ENCODE measurements at places on chromosomes 5 and 9.

- DNase-seq, result no peak
These were observed 147.1 kb upstream of the MAP1B start for GRCh38 chr5:71960195-71960594.

DNA sequence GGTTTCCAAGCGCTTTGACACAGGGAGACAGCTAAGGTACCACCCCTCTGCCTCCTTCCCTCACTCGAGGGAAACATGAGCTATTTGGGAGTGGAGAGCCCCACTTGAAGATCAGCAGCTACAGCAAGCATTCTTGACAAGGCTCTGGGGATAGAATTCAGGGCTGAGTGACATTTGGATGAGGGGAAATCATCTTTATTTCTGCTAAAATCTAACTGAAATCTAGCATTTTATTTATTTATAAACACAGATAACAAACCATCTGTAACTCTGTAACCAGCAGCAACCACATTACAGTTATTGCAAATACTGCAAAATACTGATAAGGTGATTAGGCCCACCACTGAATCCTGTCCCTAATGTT is 22.4 kb downstream of the RNF130 start:
- DNase-seq, result no peak

GRCh38 chr9:88184976-88185375 is 46.7 kb upstream of the SPATA31C2 start:
- DNase-seq, result no peak

- DNase-seq, result no peak
These were observed 129.6 kb upstream of the GRHPR start for GRCh38 chr9:37292896-37293295.

DNA sequence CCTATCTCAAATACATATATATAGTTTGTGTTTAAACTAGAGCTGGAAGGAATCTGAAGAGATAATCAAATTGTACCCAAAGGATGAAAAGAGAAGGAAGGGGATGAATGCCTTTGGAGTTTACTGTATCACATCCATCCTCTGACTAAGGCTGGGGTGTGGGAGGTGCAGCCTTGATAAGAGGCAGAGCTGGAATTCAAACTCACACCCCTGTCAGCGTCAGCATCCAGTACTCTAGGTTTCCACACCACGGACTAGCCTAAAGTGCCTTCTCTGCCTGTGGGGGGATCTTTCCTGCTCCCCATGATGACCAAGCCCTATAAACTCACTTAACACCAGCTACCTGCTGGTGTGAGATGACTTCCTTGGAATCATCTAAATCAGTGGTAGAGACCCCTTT is 48.1 kb downstream of the EPB41L4B start:
- no peak for DNase-seq

GRCh38 chr5:97417986-97418385 is 234.9 kb upstream of the RIOK2 start:
- no peak for DNase-seq

GRCh38 chr9:121372239-121373010 is 2.4 kb upstream of the STOM start:
- no peak for DNase-seq

DNA sequence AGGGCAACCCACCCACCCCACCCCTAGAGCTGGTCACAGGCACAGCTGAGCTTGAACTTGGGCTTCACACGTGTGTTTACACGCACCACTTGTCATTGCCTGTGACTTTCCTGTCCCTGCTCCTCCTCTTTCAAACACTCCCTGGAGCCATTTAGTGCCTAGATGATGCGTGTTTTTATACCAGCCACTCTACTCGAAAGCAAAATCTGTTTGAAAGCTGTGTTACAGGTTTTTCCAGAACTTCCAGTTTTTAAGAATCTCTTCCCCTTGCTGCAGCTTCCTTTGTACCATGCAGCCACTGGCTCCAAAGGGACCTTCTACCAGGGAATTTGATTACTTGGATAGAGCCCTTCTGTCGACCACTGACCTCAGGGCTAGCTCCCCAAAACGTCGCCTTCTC is 78.8 kb upstream of the SPRY4 start:
- DNase-seq, result no peak

GRCh38 chr9:22073349-22073748 is 64.2 kb upstream of the CDKN2B start:
- DNase-seq, result peak; percentile 17

DNA sequence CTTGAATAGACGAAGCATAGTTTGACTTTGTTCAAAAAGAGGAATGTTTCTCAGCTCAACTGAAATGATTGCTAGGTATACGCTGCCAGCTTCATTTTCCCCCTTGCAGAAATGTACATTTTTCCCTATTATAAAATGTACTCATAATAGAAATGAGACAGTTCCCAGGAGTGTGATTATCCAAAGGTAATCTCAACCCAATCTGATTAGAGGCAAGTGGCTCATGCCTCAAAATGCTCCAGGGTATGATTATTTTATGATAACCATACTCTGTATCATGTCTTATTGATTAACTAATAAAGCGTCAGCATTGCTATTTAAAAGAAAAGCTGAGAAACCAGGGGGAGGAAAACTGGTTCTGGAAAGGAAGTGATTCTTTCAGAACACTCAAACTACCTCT is 54.9 kb upstream of the SMIM15 start:
- no peak for DNase-seq

DNA sequence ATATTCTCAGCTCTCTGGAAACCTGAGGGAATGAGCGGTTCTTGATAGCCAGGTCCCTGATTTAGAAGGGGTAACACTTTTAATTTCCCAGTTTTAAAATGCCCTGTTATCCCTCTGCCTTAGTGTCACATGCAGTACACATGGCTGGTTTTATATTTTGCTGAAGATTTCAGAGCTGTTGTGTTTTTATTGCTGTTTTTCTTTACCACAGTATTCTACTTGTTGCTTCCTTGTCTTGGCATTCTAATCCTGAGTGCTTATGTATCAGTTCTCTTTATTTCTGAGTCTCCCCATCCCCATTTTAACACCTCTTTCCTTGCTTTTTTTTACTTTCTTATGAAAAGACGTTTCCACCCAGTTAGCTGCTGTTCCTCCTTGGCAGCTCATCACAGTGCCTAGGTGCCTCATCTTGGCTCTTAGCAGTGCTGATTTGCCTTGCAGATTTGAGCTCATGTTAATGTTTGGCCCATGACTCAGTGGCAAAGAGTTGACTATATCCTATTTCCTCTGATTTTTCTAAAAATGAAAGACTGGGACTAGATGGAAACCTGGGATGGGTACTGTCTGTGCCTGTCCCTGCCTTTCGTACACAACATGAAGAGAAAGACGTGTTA is 3.7 kb downstream of the MTRR start:
- no peak for DNase-seq

GRCh38 chr9:23552876-23553601 is 273.0 kb downstream of the ELAVL2 start:
- DNase-seq, result no peak

DNA sequence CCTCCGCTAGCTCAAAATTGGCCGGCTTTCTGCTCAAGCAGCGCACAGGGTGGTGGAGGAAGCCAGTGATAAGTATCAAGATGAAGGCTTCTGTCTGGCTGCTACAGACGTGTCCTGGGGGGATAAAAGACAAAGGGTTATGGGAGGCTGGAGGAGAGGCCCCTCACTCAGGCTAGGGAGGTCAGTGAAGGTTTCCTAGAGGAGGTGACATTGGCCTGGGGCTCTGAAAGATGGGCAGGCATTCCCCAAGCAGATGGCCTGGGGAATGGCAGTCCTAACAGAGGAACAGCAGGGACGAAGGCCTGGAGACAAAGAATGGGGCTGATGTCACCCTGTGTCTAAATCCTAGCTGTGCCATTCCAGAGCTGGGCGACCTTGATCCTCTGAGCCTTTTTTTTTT is 32.3 kb downstream of the OLFML2A start:
- no peak for DNase-seq

- no peak for DNase-seq
These were observed 299.5 kb downstream of the SLIT3 start for GRCh38 chr5:169001394-169001793.

DNA sequence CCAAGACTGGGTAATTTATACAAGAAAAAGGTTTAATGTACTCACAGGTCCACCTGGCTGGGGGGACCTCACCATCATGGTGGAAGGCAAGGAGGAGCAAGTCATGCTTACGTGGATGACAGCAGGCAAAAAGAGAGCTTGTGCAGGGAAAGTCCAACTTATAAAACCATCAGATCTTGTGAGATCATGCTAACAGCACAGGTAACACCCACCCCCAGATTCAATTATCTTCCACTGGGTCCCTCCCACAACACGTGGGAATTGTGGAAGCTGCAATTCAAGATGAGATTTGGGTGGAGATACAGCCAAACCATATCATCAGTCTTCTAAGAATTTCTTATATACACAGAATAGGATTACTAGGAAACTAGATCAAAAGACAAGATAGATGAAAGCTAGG is 555.6 kb downstream of the PRR16 start:
- no peak for DNase-seq

DNA sequence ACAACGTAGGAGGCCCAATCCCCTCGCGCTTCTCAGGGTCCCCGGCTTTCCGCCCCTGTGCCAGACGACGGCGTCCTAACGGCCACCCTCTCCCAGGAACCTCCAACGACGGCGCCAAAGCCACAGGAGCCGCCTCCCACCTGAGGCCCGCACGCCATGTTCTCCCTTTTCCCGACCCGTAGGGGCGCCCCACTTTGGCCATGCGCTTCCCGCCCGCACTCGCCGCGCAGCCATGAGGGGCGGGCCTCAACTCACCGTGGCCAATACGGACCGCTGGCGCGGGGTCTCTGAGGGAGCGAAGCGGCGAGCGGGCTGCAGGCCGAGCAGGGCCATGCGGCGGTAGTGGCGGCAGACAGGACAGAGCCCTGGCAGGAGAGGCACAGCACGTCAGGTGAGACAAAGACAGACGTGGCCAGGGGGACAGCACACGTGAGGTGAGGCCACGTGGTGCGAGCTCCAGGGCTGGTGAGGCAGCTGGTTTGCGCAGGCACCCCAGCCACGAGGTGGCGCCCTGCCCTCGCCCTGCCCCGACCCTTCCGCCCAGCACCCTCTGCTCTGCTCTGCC is 1005.5 kb upstream of the PTPRD start:
- DNase-seq, result no peak

- DNase-seq, result no peak
These were observed 2.0 kb downstream of the TMEM8B start for GRCh38 chr9:35831040-35831439.

GRCh38 chr9:96136992-96137670 is 164.8 kb downstream of the HSD17B3 start:
- DNase-seq, result peak; percentile 6

DNA sequence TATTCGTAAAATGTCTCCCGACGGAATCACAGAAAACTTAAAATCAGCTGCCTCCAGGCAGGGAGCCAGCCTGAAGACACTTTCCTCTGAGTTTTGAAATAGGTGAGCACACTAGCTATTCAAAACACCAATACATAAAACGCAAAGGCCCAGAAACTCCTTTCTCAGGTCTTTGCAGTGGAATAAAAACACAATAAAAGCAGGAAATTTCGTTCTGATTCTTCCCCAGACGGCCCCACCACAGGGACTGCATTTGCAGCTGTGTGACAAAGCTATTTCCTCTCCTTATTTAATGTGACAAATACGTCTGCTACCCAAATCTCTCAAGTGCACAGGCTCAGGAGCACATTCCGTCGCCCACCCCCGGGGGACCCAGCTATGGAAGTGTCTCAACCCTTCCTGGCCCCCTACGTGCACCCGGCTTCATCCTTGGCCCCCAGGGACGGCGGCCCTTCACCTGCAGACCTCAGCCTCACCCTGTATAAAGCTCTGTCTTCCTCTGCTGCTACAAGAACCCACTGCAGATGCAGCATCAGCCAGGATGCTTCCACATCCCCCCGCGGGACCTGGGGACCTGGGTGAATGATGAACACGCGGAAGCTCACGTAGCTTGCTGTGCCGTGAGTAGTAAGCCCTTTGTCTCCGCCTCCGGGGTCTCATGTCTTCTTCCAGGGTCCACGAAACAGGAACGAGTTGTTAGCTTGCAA is 24.9 kb downstream of the AHRR start:
- no peak for DNase-seq

DNA sequence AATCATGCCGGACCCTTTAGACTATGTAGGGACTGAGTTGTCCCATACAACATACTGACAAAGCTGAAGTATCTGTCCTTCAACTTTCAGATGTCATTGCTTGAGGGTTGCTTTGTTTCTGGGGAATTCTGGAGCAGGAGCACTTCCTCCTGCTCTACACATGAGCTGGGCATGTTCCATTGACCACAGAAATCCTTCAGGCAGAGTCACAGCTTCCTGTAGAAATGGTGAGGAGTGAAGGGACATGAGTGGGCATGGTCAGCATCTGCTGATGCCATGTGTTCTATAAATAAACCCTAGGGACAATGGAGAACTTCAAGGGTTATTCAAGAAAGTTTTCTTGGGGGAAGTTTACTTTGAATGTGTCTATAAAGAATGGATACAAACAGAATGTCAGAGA is 296.6 kb upstream of the FBXL7 start:
- DNase-seq, result no peak

DNA sequence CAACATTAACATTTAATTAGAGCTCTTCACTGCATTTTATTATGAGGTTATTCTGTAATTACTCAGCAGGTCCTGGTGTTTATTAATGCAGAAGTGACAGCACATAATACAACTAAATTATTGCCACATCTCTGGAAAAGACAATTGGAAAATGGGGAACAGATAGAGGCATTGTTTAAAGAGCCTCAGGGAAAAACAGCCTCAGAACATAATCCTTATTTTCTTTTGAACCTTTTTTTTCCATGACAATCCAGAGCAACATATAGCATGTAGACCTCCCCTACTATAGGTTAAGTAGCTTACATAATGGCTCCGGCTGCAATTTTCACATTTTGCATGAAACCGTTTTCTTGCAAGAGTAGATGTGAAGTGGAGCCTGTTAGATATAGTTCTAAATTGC is 87.2 kb downstream of the RMI1 start:
- DNase-seq, result no peak

DNA sequence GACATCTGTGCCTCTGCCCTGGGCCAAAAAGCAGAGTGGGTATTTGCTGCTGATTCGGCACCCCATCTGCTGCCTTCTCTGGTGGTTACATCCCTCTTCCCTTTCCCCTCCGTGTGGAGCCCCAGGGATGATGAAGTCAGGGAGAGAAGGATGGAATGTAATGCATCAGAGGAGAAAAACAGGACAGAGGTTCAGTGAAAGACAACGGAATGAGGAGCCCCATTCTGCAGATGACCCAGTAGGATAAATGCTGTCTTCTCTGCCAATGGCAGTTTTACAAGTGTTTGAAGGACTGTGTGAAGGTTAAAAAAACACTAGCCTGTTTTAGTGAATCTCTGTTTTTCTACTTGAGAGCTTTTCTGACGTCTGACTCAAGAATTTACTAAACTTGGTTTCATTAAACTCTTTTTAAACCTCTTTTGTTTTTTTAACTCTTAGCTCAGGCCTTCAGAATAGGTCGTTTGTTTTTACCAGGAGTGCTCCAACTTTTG is 86.3 kb downstream of the NLN start:
- no peak for DNase-seq
